Renal cortical epithelial cell (primary cell): ENCODE measurements at places on chromosomes 3 and 15. TPM values are rescaled to one million over a fixed set of nuclear protein-coding genes. Genes with fewer than 3 reads are reported as not detected.

GHSR gene
- total RNA-seq, result not detected in 2 replicates

DNA sequence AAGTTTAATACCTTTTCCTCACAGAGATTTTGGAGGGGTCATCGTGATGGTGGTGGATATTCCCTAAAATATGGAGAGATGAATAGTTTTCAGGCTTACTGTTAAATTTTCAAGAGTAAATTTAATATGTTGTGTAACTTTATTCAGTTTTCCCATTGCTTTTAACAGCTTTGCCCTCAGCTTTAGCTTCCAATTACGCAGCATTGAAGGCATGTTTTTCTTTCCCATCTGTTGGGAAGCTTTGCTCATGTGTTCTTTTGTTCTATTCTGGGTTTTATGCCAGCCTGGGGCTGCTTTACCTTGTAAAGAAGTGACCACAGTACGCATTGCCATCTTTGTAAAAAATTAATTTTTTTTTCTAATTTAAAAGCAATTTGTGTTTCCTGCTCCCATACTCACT, 151.5 kb downstream of the B3GALNT1 start:
- no peak for DNase-seq

- DNase-seq, result peak; percentile 33
Observed at GRCh38 chr3:23495507-23495906, 292.4 kb downstream of the UBE2E2 start.

HIGD2B gene
- 0.15 TPM in 1 of 2 replicates, not detected in the other for total RNA-seq

CCR3 gene
- total RNA-seq, result not detected in 2 replicates

- no peak for DNase-seq
Observed at GRCh38 chr15:39586387-39587095, 5.7 kb downstream of the THBS1 start.

GRCh38 chr3:149375501-149376196, 1.8 kb downstream of the TM4SF1 start:
- DNase-seq, result peak; percentile 63

- no peak for DNase-seq
Observed at GRCh38 chr15:100913961-100914360, 5.2 kb upstream of the LRRK1 start.

SYNPR gene
- not detected in 2 replicates for total RNA-seq

CCR1 gene
- total RNA-seq, result 0.15 TPM in 1 of 2 replicates, not detected in the other

- no peak for DNase-seq
Observed at GRCh38 chr3:53287131-53287629, 31.4 kb upstream of the TKT start.

DNA sequence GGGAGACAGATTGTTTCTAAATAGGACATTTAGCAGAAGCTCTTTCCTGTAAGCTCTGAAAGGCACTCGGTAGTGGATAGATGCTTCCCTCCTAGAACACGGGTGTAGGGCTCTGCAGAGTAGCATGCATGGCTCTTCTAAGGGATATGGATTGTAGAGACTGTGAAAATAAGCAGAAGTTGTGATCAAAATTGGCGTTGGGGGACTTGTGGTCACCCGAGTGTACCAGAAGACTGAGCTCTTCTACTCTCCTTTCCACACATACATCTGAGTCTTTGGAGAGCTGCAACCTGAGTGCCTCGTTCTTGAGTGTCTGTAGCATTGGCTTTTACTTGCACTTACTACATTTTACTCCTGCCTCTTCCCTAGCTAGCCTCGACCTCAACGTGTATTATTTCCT, 197.7 kb downstream of the LPP start:
- no peak for DNase-seq

DNA sequence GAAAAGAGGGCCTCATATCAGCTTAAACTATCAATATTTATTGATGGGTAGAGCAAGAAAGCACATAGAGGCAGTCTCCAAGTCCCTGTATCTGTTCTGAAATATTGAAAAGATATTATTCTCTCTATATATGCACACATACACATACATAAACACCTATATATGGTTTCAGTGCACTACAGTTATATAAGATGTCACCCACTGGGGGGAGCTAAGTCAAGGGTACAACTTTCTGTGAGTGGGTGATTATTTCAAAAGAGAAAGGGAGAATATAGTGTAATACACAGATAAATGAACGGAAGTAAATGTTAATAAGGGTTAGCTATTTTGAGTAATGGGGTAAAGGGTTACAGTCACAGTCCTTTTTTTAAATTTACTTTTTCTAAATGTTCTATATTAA, 8.8 kb downstream of the SNTN start:
- no peak for DNase-seq

FEZF2 gene
- total RNA-seq, result not detected in 2 replicates

PLA2G4E gene
- total RNA-seq, result not detected in 2 replicates

GRCh38 chr15:57751177-57751800, 44.8 kb downstream of the POLR2M start:
- DNase-seq, result peak; percentile 44

DNA sequence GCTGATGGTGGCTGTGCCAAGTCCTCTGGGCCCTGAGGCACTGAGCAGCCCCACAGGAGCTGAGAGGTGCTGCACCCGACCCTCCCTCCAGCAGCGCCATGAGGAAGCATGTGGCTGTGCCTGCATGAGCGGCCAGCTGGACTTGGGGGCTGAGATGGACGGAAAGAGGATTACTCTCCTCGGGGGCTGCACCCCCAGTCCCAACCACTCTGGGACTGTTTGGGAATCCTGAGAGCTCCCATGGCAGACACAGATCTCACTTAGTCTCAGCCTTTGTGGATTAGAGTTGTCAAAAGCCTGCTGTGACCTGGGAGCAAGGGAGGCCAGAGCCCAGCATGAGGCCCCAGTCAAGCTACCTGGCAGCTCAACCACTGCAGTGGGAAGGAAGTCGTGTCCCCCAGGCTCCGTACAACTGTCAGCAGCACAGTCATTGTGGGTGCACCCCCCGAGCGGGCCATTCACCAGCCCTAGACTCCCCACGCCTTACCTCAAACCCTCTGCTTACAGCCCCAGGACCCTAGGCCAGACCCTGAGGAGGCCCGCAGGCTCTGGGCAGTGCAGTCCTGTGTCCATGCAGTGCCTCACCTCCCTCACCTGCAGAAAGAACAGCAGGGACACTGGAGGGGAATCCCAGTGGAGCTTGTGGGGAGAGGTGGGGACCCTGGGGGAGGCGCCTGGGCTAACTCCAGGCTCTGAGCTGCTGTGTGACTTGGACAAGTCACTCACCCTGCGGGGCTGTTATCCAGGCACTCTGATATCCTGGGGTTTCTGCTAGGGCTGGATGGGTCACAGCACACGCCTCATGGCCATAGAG, 17.1 kb downstream of the PRR23E start:
- no peak for DNase-seq

GRCh38 chr15:35499723-35500122, 46.2 kb downstream of the DPH6 start:
- peak; percentile 11 for DNase-seq

DNA sequence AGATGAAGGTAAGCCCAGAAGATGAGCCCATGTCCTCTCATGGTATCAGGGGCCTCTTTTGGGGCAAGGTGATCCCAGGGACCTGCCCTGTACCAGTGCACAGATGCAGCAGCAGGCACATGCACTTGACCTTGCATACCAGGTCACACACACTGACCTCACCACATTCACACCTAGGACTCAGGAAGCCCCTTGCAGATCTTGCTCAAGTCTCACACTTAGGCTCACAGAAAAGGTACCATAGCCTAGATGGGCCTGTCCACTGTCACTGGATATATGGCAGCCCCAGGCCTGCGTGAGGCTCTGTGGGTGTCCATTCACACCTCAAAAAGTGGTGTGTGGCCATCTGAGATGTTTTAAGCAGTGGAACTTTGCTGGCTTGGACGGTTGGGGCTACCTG, 58.7 kb downstream of the CACNA2D2 start:
- DNase-seq, result no peak

DNA sequence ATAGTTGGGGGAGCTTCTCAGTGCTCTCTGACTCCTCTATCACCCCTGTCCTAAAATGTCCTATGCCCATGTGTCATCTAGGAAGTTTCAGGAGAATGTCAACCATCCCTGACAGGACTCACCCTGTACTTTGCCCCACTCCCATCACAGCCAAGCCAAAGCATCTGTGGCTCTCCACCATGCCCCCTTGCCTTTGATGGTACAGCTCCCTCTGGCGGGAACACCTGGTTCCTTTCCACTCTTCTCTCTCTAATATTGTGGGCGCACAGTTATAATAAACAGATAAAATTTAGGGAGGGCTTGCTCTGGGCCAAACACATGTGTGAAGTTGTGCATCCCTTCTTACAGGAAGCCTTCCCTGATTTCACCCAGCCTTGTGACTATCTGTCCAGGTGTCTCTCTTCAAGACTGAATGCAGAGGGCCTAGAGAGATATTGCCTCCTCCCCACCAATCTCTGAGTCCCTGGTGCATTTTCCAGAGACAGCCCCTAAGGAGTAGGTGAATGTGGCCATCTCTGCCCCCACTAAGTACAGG, 62.8 kb downstream of the ISG20 start:
- DNase-seq, result no peak

DNA sequence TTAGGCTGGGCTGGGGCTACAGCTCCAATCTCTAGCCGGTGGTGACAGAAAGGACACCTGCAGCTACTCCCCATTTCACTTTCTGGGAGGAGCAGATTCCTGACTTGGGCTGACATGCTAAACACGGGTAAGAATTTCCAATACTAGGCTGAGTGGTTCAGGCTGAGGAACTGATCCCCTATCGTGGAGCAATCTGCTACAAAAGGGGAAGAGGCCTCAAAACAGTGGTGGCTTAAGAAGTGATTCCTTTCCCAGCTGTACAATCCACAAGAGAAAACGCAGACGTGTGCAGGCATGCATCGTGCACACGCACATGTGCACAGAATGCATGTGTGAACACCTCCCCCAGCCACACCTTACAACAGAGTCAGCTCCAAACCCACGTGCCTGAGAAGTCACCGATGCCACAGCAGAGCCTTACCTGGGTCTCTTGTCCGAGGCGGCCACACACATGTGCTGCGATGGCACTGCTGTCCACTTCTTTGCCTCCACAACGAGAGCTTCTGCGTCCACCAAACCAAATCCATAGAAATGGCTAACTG, 86.7 kb upstream of the SNRPA1 start:
- no peak for DNase-seq

VIPR1 gene
- total RNA-seq, result 0.25 and 0.69 TPM in 2 replicates

ZBBX gene
- 1.3 TPM in 1 of 2 replicates, not detected in the other for total RNA-seq

DNA sequence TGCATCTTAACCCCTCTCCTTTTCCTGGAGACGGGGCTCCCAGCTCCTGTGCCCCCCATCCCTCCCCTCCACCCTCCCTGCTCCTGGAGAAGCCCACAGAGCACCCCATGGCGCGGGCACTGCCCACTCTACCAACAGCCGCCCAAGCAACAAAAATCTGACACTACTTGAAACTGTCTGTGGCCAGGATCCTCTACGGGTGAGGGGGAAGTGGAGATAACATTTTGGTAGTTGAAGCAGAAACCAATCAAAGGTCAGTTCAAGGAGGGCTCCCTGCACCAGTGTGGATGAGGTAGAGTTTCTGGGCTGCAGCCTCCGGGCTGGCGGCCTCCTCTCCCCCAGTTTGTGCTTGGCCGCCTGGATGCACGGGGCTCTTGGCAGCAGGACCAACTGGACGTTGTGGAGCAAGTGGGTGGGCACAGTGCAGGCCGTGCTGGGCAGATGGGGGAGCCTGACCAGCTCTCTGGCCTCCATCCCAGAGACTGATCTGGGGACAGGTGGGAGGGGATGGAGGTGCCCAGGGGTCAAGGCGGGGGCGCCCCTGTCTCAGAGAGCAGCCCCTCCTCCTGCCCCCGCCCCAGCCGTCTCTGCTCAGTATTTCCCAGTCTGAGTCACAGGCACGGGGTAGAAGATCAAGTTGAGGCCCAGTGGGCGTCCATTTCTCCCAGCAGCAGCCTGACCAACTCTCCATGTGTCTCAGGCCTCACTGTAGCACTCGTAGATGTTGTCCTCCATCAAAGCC, 12.8 kb downstream of the H1-8 start:
- DNase-seq, result no peak

DNA sequence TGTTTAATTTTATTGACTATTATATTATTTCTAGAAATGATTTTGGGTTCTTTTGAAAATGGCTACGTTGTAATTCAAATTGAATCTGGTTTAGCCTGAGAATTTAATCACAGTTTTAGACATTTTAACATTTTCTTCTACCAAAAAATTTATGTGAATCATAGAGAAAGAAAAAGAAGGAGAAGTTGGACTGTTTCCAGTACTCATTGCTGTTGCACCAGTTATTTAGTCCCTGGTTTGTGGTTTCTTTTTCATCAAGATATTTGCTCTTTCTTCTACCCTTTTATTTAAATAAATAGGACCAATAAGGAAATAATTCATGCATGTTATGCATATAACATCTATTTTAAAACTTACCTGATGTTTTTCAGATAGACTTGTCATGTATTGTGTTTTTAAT, 1337.1 kb downstream of the ROBO1 start:
- DNase-seq, result peak; percentile 23

DNA sequence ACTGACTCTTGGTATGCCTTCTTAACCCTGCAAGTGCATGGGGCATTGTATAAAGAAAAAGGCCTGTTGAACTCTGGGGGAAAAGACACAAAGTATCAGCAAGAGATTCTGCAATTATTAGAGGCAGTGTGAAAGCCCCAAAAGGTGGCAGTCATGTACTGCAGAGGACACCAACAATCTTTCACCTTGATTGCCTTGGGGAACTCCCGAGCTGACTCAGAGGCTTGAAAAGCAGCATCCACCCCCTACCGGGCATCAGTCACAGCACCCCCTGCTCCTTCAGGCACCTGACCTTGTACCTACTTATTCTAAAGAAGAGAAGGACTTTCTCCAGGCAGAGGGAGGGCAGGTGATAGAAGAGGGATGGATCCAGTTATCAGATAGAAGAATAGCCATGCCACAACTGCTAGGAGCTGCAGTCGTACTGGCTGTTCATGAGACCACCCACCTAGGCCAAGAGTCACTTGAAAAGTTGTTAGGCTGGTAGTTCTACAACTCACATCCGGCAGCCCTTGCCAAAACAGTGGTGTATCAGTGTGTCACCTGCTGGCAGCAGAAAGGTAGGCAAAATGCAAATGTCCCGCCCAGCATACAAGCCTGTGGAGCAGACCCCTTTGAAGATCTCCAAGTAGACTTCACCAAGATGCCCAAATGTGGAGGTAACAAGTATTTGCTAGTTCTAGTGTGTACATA, 241.6 kb upstream of the CNTN6 start:
- DNase-seq, result peak; percentile 66

GRCh38 chr3:111218615-111219014, 147.0 kb downstream of the NECTIN3 start:
- DNase-seq, result no peak

RGMA gene
- total RNA-seq, result 0.25 TPM in 1 of 2 replicates, not detected in the other

- peak; percentile 26 for DNase-seq
Observed at GRCh38 chr15:77821188-77821958, 188.7 kb upstream of the LINGO1 start.

MRAS gene
- 28.5 and 91.3 TPM in 2 replicates for total RNA-seq

- DNase-seq, result peak; percentile 63
Observed at GRCh38 chr15:74620636-74621545, 5.3 kb downstream of the CLK3 start.

GOLGA6L9 gene
- total RNA-seq, result 0.69 and 4.6 TPM in 2 replicates

- DNase-seq, result no peak
Observed at GRCh38 chr3:179967622-179968021, 69.1 kb downstream of the PEX5L start.

SKOR1 gene
- 0.10 TPM in 1 of 2 replicates, not detected in the other for total RNA-seq

GRCh38 chr3:150286390-150287147, 121.5 kb upstream of the TSC22D2 start:
- peak; percentile 81 for DNase-seq

GRCh38 chr15:98719137-98719740, 70.9 kb downstream of the IGF1R start:
- no peak for DNase-seq

- peak; percentile 47 for DNase-seq
Observed at GRCh38 chr3:133955892-133956291, 60.2 kb upstream of the RAB6B start.
